GM19239 (cell line): ENCODE measurements at places on chromosomes 7 and 10.

DNA sequence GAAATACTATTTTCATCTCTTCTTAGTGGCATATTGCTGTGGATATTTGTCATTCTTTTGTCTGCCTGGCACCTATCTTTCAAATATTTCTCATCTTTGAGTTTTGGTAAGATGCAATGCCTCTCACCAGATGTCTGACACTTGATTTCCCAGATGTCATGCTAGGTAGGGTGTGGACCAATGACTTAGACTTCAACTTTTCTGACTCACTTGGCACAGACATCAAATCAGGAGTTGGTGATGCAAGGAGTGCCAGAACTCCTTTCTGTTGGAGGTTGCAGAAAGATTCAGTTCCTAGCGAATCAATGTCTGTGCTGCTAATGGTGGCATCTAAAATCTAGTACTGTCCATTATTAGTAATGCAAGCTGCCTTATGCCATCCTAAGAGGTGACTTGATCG, 216.9 kb upstream of the FERD3L start:
- DNase-seq = no peak

- no peak for DNase-seq
Observed at GRCh38 chr7:107166736-107167426, 1.9 kb upstream of the HBP1 start.

- no peak for DNase-seq
Observed at GRCh38 chr10:77027576-77027975, 610.0 kb downstream of the KCNMA1 start.

- DNase-seq = no peak
Observed at GRCh38 chr7:132117636-132118035, 458.6 kb downstream of the PLXNA4 start.

GRCh38 chr7:50509459-50509858, 55.7 kb downstream of the DDC start:
- DNase-seq = no peak

DNA sequence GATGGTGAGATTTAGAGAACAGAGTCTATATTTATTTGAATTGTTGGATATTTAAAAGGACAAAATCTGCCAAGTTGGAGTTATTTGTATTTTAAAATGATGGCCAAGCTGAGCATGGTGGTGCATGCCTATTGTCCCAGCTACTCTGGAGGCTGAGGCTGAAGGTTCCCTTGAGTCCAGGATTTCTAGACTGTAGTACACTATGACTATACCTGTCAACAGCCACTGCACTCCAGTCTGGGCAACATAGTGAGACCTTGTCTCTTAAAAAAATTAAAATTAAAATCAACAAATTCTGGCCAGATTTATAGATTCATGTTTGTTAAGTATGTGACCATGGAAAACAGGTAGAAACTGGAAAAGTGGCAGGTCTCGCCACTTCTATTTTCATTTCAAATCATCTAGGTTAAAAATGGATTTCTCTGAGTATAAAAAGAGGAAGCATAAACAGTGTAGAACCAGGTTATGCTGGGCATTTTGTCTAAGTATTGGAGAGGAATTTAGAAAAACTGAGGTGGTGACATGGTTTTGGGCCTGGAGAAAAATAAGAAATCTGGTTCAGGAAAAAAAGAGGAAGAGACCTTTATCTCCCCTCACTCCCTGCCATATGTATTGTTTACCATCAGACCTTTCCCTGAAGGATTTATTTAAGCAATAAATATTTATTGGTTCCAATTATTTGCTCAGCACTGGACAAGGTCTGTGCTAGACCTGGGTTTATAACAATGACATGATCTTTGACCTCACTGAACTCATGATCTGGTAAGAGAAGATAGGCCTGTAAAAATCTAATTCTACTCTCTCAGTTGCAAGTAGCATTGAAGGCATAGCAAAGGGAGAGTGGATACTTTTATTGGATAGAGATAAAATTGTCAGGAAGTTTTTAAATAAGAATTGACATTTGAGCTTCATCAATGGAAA, 134.2 kb downstream of the TSPAN12 start:
- DNase-seq = no peak

DNA sequence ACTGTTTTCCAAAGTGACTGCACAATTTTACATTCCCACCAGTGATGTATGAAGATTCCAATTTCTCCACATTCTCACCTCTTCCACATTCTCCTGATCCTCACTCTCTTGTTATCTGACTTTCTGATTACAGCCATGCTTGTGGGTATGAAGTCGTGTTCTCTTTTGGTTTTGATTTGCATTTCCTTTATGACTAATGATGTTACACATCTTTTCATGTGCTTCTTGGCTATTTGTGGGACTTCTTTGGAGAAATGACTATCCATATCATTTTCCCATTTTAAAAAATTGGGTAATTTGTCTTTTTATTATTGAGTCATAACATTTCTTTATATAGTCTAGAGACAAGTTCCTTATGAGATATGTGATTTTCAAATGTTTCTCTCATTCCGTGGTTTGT, 10.5 kb upstream of the GIMAP8 start:
- no peak for DNase-seq

- peak; percentile 30 for DNase-seq
Observed at GRCh38 chr7:142587578-142588191, 161.6 kb upstream of the PRSS1 start.

GRCh38 chr10:19944911-19945663, 128.9 kb downstream of the PLXDC2 start:
- DNase-seq = no peak

DNA sequence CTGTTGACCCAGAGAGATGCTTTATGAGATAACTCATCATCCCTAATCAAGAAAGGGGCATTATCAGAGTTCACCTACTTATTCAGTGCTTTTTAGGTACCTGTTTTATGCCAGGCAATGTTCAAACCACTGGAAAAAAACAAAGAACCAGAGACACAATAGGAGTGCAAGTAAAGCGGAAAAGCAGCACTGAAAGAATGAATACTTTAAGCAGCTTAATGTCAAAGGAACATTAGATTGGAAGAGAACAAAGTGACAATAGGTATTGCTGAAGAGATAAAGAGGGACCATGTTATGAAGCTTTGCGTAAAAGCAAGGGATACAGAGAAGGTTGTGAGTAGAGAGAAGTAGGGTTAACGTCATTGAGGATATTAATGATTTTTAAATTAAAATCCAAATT, 11.3 kb downstream of the DGKB start:
- DNase-seq = no peak

DNA sequence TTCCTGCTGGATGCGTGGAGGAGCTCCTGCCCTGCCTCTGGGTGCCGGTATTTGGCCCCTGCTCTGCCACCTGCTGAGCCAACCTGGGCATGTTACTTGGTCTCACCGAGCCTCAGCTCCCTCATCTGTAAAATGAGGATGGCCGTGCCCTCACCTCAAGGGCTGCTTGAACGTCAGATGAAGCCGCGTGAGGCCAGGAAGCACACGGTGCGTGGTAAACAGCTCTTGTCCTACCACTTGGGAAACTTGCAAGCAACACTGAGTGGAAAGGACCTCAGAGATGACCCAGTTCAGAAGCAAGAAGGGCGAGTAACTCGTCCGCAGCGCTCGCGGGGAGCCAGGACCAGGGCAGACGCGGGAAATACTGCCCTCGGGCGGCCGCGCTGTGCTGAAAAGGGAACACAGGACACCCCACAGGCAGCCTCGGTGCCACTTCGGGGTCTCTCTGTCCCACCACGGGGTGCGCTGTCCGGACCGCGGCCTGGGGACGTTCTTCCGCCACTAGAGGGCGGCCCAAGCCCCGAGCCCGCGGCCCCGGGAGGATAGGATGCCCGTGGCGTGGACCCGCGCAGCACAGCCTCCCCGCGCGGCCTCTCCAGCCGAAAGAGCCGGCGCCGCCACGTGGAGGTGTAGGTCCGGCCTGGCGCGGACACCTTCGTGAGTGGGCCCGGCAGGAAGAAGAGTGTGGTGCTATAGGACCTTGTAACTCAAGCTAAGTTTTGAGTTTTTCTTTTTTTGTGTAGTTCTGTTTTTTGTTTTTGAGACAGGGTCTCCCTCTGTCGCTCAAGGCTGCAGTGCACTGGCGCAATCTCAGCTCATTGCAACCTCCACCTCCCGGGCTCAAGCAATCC, 94.1 kb downstream of the PRKAG2 start:
- peak; percentile 86 for DNase-seq

GRCh38 chr10:6119962-6120361, 31.1 kb downstream of the RBM17 start:
- DNase-seq = no peak

- no peak for DNase-seq
Observed at GRCh38 chr10:124516181-124516580, 54.6 kb downstream of the LHPP start.

GRCh38 chr7:155282671-155283070, 15.0 kb upstream of the INSIG1 start:
- DNase-seq = no peak

DNA sequence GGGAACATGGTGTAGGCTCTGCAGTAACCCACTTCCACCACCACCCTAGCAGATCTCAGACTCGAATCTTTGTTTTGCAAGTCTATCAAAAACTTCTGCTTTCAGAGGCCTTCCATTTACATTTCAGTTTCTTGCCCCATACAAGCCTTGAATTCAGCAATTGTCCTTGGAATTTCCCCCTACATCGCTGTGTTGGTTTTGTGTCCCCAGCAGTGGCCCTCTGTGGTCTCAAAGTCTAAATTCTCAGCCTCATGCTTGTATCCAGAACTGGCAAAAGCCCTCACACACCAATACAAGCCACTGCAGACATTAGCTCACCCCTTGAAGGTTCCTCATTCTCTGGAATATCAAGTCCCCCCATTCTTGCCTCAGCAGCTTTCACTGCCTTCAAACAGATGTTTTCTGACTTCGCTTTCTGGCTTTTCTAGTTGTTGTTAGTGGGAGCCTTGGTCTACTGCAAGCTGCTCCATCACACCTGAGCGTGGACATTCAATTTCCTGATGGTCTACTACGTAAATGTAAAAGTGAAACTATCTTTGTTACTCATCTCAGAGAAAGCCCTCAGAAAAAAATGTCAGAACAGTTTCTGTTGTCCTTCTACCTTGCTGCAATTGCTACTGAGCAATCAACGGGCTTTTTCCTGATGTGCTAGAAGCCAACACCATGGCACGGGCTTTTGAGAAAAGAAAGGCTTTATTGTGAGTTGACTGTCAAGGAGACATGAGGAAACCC, 1.8 kb upstream of the NUB1 start:
- peak; percentile 53 for DNase-seq

DNA sequence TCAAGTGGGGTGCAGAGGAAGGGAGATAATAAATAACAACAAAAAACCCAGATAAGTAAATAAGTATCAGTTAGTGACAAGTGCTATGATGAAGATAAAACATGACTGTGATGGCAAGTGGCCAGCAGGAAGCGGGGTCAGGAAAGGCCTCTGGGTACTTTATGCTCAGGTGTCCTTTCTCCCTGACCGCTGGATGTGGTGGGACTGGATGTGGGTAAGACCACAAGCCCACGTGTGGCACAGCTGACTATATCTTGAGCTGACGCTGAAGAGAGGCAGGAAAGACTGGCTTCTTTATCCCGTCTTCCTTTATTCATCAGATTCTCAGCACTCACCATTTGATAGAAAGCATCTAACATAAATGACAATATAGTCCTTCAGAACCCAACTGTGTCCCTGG, 87.8 kb downstream of the CREB5 start:
- no peak for DNase-seq

- no peak for DNase-seq
Observed at GRCh38 chr10:129958629-129959543, 5.2 kb downstream of the EBF3 start.

DNA sequence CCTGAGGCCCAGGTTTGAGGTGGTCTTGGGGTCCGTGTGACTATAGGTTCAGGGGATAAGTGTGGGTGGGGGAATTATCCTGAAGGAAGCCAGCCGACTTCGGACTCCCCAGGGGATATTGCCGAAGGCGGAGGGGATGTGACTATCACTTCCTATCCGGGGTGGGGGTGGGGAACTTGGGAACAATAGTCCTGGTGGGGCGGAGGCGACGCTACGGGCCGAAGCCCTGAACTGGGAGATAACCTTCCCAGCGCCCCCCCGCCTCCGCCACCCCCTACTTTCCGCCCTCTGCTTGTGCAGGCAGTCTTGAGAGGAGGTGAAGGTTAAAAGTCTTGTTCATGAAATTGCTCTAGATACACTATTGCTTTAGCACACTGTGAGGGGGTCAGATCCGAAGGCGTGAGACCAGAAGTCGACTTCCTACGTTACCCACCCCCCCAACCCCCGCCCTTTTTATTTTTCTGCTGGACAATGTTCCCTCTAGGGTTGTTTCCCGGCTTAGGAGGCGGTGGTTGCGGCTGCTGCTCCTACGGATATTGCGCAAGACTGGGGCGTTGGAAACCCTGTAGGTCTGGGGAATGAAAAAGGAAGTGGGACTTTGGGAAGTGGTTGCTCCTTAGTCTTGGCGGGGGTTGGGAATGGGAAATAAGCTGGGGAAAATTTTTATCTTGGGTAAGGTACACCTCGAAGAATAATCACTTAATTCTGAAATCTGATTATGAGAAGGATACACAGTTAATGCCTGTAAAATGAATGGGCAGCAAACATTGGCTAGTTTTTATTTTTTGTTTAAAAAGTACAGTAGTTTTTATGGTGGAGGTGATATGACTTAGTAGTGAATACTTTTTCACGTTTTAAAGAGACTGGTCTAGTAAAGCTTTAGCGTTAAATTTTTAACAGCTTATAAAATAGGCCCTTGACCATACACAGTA, 1.5 kb downstream of the PTPN12 start:
- no peak for DNase-seq

- DNase-seq = no peak
Observed at GRCh38 chr7:11701829-11702560, 130.0 kb downstream of the THSD7A start.

DNA sequence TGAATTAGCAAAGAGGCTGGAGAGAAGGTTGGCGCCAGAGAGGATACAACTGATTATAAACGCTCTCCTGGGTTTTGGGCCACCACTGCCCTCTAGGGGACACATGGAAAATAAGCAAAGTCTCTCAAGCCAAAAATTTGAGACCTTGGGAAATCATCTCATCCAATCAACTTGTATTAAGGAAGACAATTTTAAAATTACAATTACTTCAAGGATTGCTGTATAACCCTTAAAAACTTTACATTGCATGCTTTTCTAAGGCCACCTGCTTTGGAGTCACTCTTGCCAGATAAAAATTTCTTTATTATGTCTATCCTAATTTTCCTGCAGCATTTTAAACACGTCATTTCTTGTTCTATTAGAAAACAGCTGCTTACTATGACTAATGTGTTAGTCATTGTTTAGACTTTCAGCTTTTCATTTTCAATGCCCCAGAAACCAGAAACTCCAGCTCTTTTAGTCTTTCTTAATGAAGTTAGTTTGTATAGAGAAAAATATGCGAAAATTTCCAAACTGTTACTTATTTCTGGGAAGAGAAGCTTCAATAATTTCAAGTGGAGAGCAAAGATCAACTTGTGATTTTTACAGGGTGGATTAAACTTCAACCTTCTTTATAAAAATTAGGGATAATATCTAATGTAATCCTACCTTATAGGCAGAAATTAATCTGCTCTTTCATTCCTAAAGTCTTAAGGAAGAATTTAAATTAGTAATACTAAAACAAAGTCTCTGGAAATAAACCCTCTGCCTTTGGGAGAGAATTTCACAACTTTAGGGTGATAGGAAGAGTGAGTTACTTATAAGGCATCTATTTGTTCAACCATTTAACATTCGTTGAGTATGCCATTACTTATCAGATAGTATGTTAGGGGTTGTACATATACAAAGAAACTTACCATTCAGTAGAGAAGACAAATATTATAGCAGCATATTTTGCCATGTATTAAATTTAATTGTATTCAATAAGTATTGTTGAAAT, 20.6 kb upstream of the RHOBTB1 start:
- no peak for DNase-seq

GRCh38 chr10:59666310-59666709, 43.3 kb downstream of the SLC16A9 start:
- no peak for DNase-seq
